Activated T-helper 17 cell treated with anti-CD3 and anti-CD28 coated beads, Interleukin-2, amount 50 U/mL, for 72 hours (primary cell): ENCODE measurements at places on chromosomes 7 and 10. TPM values are rescaled to one million over a fixed set of nuclear protein-coding genes. Genes with fewer than 3 reads are reported as not detected.

Gene CRPPA
- 0.65 TPM for total RNA-seq

Gene POLD2
- total RNA-seq = 181 TPM

Gene ARHGEF35
- 1.1 TPM for total RNA-seq

Gene SEC31B
- 127 TPM for total RNA-seq

Gene PTPRZ1
- total RNA-seq = not detected

Gene CEP55
- 47.8 TPM for total RNA-seq

Gene CXCL12
- 0.35 TPM for total RNA-seq

Gene PRSS1
- total RNA-seq = not detected

Gene UCMA
- not detected for total RNA-seq

Gene ELFN1
- 0.06 TPM for total RNA-seq

Gene CDHR1
- 0.11 TPM for total RNA-seq

Gene PTF1A
- total RNA-seq = not detected

Gene WIPF3
- total RNA-seq = not detected

Gene ZPBP
- not detected for total RNA-seq

Gene OPN1SW
- not detected for total RNA-seq

Gene SH3PXD2A
- total RNA-seq = 19.3 TPM

Gene AKR1C4
- not detected for total RNA-seq

Gene WDR86
- not detected for total RNA-seq
